ENCODE measurements at places on chromosomes 2 and 18.

DNA sequence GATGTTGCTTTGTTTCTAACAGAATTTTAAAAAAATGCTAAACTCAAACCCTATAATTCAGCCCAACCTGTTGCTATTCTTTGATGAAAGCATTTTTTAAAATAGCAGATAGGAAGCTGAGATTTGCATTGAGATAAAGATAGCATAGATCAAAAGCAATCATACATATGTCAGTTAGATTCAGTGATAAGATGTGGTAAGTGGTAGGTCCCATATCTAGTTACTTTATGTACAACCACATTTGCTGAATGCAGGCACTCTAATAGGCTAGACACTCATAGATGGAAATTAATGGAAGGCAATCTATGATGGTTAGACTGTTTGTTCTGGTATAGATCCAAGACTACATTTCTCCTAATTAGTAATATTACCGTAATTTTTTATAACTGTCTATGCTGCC, 27.2 kb upstream of the C1D start:
- no peak for DNase-seq

DNA sequence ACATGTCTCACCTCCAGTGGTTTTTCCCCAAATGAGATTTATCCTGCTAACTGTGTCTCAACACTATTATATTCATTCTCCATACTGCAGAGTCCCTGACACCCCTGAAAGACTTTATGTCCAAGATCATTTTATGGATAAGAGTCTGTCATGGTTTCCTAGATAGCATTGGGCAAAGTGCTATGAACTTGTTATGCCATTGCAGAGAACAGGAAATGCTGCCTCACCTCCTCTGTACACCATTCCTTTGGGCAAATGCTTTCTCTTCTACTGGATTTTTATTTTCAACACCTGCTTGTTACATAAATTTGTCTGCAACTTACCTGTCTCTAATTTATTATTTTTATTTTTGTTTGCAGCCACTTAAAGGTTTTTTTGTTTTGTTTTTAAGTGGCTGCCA, 652.5 kb upstream of the FAM98A start:
- DNase-seq: no peak

GRCh38 chr2:144675331-144675730, 155.4 kb upstream of the ZEB2 start:
- no peak for DNase-seq

GRCh38 chr18:63440881-63441280, 18.6 kb upstream of the VPS4B start:
- DNase-seq: peak; percentile 20

GRCh38 chr2:113930448-113930847, 40.6 kb downstream of the ACTR3 start:
- peak; percentile 36 for DNase-seq

DNA sequence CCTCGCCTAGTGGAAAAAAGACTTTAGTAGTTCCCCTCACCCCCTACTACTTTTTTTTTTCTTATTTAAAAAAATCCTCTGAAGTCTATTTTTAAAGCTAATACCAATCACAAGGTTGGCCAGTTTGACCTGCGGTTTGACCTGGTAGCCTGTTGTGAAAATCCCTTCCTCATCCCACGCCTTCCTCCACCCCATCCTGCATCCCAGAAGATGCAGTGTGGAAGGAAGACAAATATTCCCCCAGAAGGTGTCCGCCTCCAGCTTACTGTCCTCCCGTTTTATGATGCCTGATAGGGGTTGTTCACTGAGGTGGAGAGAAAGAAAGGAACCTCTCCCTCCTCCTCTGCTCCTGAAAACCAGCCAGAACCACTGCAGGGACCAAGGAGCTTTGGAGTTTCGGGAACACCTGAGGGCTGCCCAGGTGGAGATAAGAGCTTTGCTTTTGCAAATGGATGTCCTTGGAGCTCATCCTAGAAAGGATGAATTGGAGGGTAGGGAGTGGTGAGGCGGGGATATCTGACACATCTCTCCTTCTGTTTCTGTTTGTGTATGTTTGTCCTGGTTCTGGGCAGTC, 909 bp downstream of the ATP6V1C2 start:
- no peak for DNase-seq

- no peak for DNase-seq
Observed at GRCh38 chr18:66780609-66781008, 176.7 kb upstream of the CDH19 start.
